ENCODE measurements at places on chromosomes 6 and 20.

DNA sequence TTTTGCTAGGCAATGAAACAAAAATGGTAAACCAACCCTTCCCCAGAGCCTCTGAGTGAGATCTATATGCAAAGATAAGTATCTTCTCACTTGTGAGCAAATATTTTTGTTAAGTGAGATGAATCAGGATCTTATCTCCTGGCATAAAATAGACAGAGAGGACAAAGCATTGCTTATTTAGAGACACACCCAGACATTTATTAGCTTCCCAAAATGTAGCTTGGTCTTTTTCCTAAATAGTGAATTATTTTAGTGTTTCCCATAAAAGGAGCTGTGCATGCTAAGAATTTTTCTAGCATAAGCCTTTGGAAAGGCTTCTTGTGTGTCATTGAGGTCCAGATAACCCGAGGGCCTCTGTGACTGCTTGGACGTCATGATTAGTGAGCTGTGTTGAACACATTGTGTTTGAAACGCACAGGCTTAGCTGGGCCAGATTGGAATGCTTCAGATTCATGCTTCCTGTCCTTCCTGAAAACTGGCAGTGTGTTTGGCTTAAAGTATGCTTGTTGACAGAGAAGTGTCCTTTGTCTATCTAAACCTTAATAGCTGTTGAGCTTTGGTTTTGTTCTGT lies 16.5 kb downstream of the MTHFD1L start:
- DNase-seq: no peak

DNA sequence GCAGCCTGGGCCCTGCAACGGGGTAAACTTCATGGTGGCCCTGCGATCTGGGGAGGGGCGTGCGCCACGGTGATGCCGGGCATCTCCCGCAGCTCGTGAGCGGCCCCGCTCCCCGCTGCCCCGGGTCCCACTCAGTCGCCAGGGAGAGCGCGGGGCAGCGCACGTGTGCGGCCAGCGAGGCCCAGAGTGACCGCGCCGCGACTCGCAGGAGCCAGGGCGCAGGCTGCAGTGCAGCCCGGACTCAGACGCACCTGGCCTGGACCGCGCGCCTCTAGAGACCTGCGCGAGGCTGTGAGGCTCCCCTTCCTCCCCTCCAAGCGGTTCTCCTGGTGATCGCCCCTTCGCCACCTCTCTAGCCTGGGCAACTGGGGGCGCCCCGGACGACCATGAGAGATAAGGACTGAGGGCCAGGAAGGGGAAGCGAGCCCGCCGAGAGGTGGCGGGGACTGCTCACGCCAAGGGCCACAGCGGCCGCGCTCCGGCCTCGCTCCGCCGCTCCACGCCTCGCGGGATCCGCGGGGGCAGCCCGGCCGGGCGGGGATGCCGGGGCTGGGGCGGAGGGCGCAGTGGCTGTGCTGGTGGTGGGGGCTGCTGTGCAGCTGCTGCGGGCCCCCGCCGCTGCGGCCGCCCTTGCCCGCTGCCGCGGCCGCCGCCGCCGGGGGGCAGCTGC lies 652 bp downstream of the BMP6 start:
- no peak for DNase-seq

DNA sequence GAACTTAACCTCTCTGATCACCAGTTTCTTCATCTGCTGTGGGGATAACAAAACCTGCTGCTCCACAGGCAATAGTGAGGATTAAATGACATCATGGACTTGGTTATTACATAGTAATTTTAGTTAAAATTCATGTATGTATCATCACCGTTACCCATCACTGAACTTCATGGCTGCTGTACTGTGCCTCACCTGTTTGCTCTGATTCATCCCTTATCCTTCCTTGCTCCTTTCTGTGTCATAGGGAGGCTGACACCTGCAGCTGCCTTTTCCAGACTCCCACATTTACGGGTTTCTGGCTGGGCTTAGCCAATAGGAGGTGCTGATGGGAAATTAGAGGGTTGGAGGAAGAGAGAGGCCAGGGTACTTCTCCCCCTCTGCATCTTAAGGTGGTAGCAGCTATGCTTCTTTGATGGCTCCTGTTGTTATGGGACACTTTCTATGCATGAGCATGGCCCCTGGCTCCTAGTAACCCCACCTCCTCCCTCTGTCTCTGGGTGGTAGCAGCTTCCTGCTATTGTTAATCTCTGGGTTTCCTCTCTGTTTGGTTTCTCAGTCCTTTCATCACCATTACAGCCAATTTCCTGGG lies 332.1 kb downstream of the DHX35 start:
- no peak for DNase-seq

DNA sequence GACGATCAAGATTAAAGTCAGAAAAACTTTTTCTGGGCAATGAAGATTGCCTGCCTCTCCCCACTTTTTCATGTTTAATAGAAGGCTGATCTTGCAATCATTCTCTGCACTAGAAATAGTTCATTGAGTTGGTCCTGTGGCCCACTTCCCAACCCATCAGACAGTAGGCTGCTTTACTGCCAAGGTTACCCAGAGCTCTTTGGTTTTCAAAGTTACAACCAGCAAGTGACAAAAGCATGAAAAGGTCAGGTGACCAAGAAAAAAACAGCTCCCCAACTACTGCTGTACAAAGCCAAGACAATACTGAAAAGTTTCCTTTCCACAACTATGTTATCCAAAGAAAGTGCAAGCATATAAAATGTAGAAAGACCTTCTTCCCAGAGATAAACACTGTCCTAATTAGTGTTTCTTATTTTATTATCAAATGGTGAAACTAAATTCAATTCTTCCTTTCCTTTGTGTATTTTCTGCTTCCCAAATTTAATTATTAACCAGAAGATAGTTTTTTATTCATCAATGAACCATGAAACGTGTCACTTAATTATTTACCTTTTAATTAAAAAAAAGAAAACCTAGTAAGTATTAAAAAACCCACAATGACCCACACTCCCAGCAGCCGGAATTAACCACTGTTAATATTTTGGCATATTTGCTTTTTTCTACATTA lies 16.6 kb downstream of the DNAAF9 start:
- no peak for DNase-seq

DNA sequence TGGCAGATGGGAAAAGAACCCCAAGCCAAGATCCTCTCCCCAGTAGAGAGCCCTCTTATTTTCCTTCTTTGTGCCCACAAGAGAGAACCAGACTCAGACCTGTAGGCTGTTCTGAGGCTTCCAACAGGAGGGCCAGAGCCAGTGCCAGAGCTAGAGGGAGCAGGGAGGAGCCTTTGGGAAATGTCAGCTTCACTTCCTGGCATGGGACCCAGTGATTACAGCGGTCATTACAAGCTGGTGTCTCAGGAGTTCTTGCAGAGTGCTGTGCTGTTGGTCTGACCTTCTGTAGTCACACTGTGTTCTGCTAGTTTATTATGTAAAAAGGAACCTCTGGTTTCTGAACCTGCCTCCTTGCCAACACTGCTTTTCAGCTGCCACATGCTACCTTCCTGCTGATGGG lies 38.9 kb downstream of the STK35 start:
- no peak for DNase-seq

Data from NCI-H2227 treated with DMSO at 0.1 percent for 48 hours (cell line).